ENCODE measurements at places on chromosomes 12 and 14. TPM values are rescaled to one million over a fixed set of nuclear protein-coding genes. Genes with fewer than 3 reads are reported as not detected.

- DNase-seq: no peak
These were observed 51.3 kb upstream of the KCNA1 start for GRCh38 chr12:4858386-4858785.

GRCh38 chr12:62301799-62302133 lies 41.6 kb downstream of the USP15 start:
- DNase-seq: no peak

DNA sequence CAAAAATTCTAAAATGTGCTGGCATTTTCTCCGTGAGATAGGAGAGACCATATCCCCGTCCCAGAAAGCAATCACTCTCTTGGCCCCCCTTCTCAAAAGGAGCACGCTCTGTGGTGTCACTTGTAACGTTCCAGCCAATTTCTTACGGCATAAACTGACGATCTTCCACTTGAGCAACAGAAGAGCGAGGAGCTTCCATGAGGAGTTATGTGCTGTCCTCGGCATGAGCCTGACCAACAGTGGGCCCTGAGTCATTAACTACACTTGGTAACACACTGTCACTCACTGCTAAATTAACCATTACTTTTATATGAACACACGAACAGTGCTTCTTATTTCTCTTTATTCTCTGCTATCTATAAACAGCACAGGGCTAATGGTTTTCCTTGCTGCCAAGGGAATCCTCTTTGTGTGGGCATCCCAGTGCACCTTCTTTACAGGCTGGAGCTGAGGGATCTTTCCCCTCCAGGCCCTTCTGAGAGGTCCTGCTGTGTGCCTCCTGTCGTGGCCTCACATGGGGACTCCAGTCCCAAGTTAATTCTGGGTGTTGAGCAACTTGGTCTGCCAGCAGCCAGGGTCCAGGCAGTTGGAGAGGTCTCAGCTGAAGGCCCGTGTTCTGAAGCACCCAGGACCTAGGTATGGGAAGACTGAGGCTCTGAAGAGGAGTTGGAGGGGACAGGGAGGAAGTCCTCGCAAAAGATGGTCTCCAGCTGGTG lies 9.4 kb downstream of the SLC6A13 start:
- DNase-seq: no peak

DNA sequence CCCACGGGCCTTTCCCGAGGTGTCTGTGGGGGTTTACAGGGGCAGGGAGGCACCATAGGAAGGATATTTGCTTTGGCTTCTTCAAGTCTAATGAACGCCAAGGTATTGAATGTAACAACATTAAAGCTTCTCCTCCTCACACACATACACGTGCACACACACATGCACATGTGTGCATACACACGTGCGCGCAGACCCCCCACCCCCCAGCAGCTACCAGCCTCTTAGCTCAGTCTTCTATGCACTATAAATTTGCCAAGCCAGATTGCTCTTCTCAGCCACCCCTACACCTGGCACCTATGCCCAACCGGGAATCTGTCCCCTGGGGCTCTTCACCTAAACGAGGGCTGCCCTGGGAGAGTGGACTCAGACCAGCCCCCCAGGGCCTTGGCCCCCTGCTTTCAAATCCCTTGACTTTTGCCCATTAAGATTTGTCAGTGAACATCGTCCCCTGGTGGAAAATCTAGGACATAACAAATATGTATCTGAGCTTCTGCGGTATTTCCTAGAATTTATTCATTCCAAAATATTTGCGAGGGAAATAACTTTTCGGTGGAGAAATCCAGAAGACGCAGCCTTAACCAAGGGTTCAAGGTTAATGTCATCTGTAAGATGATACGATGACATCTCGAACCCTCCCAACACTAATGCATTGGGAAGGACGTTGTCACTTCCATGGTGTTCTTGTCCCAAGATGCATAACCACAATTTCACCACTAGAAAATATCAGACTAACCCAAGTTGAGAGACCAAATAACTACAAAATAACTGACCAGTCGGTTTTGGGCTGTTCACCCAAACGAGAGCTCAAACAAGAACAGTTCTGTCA lies 330.4 kb downstream of the MED13L start:
- no peak for DNase-seq

Gene GNB3
- 0.48 TPM for total RNA-seq

- no peak for DNase-seq
These were observed 61.6 kb upstream of the DAAM1 start for GRCh38 chr14:59126714-59127436.

Gene CCDC38
- total RNA-seq: not detected

GRCh38 chr12:105937009-105937408 lies 201.7 kb downstream of the NUAK1 start:
- DNase-seq: no peak

Gene SMCO2
- total RNA-seq: not detected

GRCh38 chr12:40287369-40287975 lies 62.7 kb downstream of the LRRK2 start:
- DNase-seq: no peak

DNA sequence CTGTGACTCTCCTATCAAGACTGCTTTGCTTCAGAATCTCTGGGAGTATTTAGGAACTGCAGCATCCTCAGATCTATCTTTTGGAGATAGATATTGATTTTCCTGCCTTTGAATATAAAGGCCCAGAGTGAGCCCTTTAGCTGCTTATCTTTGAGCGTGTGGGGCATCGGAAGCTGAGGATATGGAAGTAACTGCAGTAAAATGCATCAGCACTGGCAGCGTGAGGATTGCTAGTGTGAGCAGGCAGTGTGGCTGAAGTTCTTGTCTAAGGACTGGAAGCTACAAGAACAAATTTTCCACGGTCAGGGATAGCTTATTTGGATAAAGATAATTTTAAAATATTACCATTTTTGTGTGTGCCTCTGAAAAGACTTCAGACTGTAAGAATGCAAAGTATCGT lies 474.7 kb downstream of the NPAS3 start:
- DNase-seq: no peak

Gene TBX3
- total RNA-seq: 44.8 TPM

Gene IFI27
- 325 TPM for total RNA-seq

DNA sequence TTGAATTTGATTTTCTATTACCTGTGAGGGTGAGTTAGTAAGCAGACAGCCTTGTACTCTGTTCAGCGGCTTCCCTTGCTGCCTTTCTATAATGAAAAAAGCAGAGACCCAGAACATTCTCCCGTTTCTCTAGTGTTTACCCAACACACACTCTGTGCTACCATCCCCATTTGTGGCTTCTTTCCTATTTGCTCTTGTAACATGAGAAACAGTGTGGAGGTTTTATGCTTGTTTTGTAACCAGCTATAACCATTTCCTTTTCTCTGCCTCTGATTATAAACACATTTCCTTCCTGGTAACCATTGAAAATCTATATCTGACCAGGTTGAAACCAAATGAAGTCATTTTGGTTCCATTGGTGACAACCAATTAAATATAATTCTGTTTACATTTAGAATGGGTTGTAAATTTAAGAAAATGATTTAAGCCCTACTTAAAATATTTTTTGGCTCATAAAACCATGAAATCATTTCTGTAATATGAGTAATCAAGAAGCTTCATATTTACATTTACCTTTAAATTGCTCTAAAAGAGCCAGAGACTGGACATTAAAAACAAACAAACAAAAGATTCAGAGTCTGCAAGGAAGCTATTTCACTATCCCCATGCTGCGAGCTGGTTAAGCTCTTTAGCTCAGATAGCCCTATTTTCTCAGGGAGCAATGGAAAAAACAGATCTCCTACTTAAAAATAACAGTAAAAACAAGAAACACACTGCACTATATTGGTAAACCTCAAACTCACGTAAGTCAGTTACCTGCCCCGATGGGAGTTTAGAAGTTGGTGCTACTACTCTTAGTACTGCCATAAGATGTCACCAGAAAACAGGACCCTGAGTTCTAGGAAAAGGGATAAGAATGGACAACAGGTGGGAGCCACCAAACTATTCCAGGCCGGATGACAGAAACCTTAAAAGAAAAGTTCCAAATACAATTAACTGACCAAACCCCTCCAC lies 206.5 kb upstream of the EEA1 start:
- no peak for DNase-seq

GRCh38 chr12:72271451-72272090 lies 599 bp upstream of the TRHDE start:
- DNase-seq: no peak

Gene PTHLH
- total RNA-seq: 8.4 TPM

Gene LYZ
- 65.2 TPM for total RNA-seq
